Activated naive CD4-positive, alpha-beta T cell treated with anti-CD3 and anti-CD28 coated beads, Interleukin-2, amount 10 ng/mL, durations not matched to agents 7 days and 5 days (primary cell): ENCODE measurements at places on chromosomes 7 and 10.
A peak's percentile ranks its signal among the peaks of the same experiment; 100 is the strongest.

GRCh38 chr10:11893749-11894278 lies 70.7 kb downstream of the PROSER2 start:
- H3K27me3 ChIP-seq: no peaks in the 10 kb centered on the region
- no peaks in the 10 kb centered on the region for H3K4me1 ChIP-seq
- H3K36me3 ChIP-seq: no peaks in the 10 kb centered on the region
- no peak overlapping the region for H3K4me3 ChIP-seq
- H3K27ac ChIP-seq: no peak overlapping the region

DNA sequence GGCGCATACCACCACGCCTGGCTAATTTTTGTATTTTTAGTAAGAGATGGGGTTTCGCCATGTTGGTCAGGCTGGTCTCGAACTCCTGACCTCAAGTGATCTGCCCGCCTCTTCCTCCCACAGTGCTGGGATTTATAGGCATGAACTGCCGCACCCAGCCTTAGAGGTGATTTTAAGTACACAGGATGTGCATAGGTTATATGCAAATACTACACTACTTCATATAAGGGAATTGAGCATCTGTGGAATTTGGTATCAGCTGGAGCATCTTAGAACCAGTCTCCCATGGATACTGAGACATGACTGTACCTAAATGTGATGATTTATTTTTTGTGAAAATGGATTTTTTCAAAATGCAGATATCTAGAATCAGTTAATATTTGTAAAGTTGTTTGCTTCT lies 21.1 kb downstream of the WAC start:
- no peaks in the 10 kb centered on the region for H3K27me3 ChIP-seq
- no peak overlapping the region for H3K4me3 ChIP-seq
- no peak overlapping the region for H3K27ac ChIP-seq

GRCh38 chr7:151512353-151512752 lies 7.3 kb downstream of the RHEB start:
- H3K36me3 ChIP-seq: peaks cover 26% of the 10 kb centered on the region
- DNase-seq: no peak
- H3K27me3 ChIP-seq: no peaks in the 10 kb centered on the region

DNA sequence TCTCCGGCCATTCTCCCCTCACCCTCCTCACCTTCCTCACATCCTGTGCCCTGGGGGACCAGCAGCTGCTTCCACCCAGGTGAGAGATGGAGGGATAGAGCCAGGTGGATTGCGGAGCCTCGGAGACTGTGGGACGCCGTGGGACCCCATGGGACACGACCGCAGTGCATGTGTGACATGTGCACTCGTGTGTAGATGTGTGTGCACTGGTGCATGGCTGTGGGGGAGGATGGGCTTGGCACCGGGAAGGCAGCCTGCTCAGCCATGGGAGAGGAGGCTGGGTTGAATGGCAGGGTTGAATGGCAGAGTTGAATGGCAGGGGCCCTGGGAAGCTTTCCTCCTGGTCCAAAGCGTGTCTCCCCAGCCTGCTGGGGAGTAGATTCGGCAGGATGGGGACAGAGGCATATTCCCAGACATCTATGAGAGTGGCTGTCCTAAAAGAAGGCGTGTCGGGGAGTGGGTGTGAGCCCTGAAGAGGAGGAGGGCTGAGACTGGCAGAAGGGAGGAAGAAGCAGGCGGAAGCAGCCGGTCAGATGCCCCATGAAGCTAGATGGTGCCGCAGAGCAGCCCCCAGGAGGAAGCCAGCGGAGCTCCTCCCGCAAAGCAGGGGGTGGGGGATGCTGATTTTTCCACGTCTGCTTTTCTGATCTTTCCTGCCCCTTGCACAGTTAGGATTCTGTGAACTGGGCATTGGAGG lies 815 bp downstream of the GIMAP8 start:
- DNase-seq: peak; percentile 86
- H3K27ac ChIP-seq: peak overlapping the region; percentile 91
- no peaks in the 10 kb centered on the region for H3K27me3 ChIP-seq
- H3K4me3 ChIP-seq: peak overlapping the region; percentile 89

DNA sequence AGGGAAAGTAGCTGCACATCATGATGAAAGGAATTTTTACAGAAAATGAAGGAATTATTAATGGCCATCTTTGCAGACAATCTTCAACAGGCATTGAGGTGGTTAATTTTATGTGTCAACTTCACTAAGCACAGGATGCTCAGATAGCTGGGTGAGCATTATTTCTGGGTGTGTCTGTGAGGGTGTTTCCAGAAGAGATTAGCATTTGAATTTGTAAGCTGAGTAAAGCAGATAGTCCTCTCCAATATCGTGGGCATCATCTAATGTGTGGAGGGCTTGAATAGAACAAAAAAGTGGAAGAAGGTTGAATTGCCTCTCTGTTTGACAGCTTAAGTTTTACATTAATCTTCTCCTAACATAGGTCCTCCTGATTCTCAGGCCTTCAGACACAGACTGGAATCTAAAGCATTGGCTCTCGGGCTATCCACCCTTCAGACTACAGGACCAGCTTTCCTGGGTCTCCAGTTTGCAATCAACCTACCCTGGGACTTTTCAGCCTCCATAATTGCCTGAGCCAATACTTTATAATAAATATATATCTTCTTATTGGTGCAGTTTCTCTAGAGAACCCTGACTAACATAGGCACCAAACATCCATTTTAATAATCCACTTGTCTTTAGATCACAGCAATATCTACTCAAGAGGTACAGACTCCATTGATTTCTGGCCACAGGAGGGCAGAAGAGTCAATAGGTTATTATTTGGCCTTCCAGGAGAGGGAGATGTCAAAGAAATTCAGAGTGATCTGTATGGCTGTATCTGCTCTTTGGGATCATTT lies 10.5 kb upstream of the CRPPA start:
- H3K4me1 ChIP-seq: no peaks in the 10 kb centered on the region
- DNase-seq: peak; percentile 43
- H3K36me3 ChIP-seq: no peaks in the 10 kb centered on the region
- no peaks in the 10 kb centered on the region for H3K27me3 ChIP-seq

GRCh38 chr10:122648599-122649428 lies 50.8 kb downstream of the C10orf120 start:
- H3K4me1 ChIP-seq: no peaks in the 10 kb centered on the region
- DNase-seq: peak; percentile 52
- no peaks in the 10 kb centered on the region for H3K36me3 ChIP-seq

GRCh38 chr7:35697414-35698175 lies 2.7 kb upstream of the HERPUD2 start:
- H3K4me1 ChIP-seq: peaks cover 40% of the 10 kb centered on the region
- no peak overlapping the region for H3K4me3 ChIP-seq
- no peaks in the 10 kb centered on the region for H3K27me3 ChIP-seq
- no peak overlapping the region for H3K27ac ChIP-seq
- peaks cover 23% of the 10 kb centered on the region for H3K36me3 ChIP-seq
